AG09319 (cell line): ENCODE measurements at places on chromosomes 4 and X.
A peak's percentile ranks its signal among the peaks of the same experiment; 100 is the strongest.

GRCh38 chrX:36414056-36414455, 494.5 kb downstream of the CFAP47 start:
- no peak for DNase-seq

GRCh38 chr4:85787133-85787532, 312.2 kb downstream of the ARHGAP24 start:
- no peak for DNase-seq

GRCh38 chrX:109847257-109848187, 114.5 kb upstream of the ACSL4 start:
- peak; percentile 75 for DNase-seq

- no peak for DNase-seq
Observed at GRCh38 chr4:151687021-151687640, 73.7 kb downstream of the GATB start.

DNA sequence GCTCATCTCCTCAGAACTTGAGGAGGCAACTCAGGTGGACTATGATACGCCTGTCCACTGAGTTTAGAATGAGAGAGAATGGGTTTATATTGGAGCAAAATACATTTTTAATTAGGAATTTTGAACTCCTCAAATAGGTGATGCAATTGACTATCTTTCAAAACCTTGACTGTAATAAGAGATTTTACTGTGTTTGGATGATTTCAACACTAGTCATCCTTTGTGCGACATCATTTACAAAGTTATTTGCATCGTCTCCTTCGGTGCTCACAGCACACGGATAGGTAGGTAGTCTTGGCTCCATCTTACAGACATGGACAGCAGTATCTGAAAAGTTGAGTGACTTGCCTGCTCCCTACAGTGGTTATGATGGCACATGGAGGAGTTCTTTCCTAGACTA, 67.0 kb downstream of the AASDH start:
- no peak for DNase-seq

GRCh38 chrX:141405853-141406492, 163.7 kb upstream of the SPANXC start:
- peak; percentile 8 for DNase-seq

- DNase-seq, result no peak
Observed at GRCh38 chr4:42488554-42488953, 91.3 kb downstream of the SHISA3 start.

DNA sequence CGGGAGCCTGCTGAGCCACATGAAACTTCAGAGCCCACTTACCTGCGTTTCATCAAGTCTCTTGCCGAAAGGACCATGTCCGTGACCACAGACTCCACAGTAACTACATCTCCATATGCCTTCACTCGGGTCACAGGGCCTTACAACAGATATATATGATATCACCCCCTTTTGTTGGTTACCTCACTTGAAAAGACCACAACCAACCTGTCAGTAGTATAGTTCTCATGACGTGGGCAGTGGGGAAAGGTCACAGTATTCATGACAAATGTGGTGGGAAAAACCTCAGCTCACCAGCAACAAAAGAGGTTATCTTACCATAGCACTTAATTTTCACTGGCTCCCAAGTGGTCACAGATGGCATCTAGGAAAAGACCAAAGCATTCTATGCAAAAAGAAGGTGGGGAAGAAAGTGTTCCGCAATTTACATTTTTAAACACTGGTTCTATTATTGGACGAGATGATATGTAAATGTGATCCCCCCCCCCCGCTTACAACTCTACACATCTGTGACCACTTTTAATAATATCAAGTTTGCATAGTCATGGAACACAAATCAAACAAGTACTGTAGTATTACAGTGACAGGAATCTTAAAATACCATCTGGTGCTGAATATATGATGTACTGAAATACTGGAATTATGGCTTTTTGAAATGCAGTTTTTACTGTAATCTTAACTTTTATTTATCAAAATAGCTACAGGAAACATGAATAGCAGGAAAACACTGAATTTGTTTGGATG, 129.9 kb downstream of the TET2 start:
- DNase-seq, result no peak

- no peak for DNase-seq
Observed at GRCh38 chrX:31237189-31237588, 165.3 kb upstream of the FTHL17 start.

GRCh38 chrX:140762061-140762460, 52.5 kb downstream of the LINC00632 start:
- peak; percentile 40 for DNase-seq

DNA sequence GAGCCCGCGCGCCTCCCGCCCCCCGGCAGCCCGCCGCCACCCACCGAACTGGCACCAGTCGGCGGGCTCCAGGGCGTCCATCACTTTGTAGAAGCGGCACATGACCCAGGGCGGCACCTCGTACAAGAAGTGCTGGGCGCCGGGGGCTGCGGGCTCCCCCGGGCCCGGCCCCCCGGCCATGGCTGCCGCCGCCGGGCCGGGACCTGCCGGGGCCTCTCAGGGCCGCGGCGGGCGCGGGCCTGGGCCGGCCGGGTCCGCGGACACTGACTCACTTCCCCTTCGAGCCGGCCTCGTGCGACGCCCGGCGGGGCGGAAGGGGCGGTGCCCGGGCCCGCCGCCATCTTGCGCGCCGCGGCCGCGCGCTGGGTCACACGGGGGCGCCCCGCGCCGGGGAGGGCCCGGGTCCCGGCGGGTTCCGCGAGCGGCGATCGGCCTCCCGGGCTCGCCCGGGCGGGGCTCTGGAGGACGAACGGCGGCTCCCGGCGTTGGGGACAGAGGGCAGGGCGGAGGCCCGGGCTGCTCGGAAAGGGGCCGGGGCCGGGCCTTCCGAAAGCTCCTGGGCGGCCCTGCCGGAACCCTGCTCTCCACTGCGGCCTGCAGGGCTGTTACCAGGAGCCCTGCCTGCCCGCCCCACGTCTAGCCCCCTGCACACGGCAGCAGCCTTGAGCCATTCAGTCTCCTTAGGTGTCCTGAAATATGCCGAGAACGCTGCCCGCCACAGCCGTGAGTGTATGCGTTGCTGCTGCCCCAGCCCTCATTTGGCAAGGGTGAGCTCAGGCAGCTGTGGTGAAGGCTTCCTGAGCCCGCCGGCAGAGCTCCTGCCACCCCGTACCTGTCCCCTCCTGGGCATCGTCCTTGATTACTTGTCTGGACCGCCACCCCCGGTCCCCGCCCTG, at the start of gene IRAK1:
TSS of gene IRAK1 (minus strand) at position 270 of the 896 bp plus-strand sequence. CDS start at position 180, 90 bp downstream.
- DNase-seq, result no peak

DNA sequence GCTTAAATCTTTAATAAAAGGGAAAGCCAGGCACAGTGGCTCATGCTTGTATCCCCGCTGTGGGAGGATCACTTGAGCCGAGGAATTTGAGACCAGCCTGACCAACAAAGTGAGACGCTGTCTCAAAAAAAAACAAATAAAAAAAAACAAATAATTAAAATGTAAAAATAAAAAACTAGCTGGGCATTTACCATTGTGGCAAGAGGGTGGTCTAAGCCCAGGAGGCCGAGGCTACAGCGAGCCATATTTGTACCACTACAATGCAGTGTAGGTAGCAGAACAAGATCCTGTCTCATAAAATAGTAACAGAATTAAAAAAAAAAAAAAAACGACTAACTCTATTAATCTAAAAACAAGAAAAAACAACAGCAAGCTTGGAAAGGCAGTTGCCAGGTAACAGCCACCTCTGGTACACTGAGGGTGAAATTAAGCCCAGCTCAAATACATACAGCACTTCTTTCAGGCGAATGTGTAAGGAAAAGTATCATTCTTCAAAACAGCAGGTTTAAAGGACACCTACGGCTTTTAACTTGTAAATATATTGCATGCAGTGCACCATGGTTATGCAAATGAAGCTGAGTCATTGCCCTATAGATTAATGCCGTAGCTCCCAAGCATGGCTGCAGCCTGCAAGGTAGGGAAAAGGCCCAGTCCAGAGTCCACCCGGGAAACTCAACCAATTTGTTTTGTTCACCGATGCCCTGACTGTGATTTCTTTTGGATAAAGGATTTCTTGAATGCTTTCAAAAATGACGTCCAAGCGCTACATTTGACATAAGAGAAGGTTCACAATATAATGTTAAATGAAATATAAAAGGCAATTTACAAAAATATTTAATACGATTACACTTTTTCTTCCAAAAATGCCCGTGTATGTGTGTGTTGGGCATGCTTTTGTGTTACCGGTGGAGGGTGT, 14.5 kb upstream of the TXLNG start:
- no peak for DNase-seq
